Lower lobe of right lung (tissue), 2 donors: ENCODE measurements at places on chromosomes 7 and 10. TPM values are rescaled to one million over a fixed set of nuclear protein-coding genes. Genes with fewer than 3 reads are reported as not detected.
A peak's percentile ranks its signal among the peaks of the same experiment; 100 is the strongest.

DNA sequence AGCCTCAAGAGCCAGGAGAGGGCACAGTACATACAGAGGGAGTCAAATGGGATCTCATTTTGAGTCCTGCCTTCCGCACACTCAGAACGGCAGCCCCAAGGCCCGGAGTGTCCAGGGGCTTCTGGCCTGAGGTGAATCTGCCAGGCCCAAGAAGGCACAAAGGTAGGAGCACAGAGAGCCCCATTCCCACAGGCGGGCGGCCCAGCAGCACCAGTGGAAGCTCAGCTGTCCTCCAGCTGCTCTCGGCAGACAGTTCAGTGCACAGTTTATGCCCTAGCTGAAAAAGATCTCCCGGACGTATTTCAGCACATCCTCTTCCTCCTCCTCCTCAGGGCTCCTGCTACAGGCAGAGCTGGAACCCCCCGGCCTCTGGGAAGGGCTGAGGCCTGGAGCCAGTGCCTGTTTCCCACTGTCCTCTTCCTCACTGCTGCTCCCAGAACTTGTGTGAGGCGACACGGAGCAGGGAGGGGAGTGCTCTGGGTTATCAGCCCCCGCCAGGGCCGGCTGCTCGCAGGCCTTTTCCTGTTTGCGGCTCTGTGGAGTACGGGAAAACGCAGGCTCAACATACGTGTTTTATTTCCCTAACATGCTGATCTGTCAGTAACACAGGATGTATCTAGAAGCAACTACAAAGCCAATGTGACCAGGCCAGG is 4.0 kb downstream of the CYREN start:
- peak overlapping the region; percentile 4 for H3K4me3 ChIP-seq
- peaks cover 51% of the 10 kb centered on the region for H3K36me3 ChIP-seq
- H3K4me1 ChIP-seq, result peaks cover 78% of the 10 kb centered on the region

DNA sequence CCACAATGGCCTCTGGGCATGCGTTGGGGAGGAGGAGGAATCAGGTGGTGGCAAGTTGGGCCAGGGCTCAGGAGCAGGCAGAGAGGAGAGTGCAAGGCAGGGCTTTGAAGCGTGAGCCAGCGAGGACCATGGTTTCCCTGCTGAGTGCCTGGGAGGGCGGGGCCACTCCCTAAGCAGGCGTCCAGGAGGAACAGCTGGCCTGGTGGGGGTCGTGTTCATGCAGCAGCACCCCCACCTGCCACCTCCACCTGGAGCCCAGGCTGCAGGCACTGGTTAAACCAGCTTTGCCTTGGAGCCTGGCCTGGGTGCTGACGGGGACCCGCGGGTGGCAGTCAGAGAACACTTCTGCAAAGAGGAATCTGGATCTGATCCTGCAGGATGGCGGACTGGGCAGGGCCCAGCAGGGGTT is 24.2 kb upstream of the AQP1 start:
- DNase-seq, result no peak
- no peaks in the 10 kb centered on the region for H3K27me3 ChIP-seq
- H3K27ac ChIP-seq, result peak overlapping the region; percentile 41

DNA sequence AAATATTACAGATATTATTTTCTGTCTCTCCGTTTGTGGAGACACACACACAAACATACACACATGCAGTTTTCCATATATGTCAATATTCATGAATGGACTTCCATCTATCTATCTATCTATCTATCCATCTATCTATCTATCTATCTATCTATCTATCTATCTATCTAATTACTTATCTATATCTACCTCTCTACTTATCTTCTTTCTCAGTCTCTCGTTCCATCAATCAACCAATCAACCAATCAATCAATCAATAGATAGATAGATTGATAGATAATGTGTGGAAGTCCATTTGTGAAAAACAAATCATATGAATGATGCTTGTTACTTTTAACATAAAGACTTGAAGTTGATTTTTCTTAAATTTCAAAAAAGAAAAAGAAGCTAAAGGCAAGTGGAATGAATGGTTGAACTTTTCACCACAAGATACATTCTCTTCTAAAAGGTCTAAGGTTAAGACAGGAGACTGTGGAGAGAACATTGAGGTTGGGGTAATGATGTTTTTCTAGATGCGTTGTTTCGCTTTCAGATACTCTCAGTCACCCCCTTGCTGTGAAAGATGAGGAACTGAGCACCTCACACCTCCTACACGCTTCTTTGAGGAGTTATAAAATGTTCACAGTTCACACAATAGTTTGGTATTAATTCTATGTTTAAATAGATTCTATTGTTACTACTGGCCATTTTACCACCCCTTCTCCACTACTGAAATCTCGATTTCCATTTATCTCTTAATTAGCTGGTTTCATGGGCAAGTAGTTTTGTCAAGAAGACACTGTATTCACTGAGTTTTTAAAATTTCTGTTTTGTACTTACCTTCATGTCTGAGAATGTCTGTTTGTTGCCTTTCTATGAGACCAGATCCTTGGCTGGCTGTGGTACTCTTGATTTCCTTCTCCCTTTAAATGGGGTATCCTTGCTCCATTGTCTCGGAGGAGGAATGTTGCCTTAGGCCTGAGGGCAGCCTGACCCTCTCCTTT is 114.1 kb downstream of the EMX2 start:
- H3K27me3 ChIP-seq, result no peaks in the 10 kb centered on the region
- no peak for DNase-seq
- no peaks in the 10 kb centered on the region for H3K36me3 ChIP-seq
- no peaks in the 10 kb centered on the region for H3K4me1 ChIP-seq
- H3K4me3 ChIP-seq, result no peak overlapping the region

- no peak overlapping the region for H3K27ac ChIP-seq
- no peaks in the 10 kb centered on the region for H3K36me3 ChIP-seq
- H3K27me3 ChIP-seq, result no peaks in the 10 kb centered on the region
- no peak overlapping the region for H3K4me3 ChIP-seq
- H3K4me1 ChIP-seq, result no peaks in the 10 kb centered on the region
- no peak for DNase-seq
Measured at GRCh38 chr10:54665095-54665494, 135.9 kb downstream of the PCDH15 start.

DNA sequence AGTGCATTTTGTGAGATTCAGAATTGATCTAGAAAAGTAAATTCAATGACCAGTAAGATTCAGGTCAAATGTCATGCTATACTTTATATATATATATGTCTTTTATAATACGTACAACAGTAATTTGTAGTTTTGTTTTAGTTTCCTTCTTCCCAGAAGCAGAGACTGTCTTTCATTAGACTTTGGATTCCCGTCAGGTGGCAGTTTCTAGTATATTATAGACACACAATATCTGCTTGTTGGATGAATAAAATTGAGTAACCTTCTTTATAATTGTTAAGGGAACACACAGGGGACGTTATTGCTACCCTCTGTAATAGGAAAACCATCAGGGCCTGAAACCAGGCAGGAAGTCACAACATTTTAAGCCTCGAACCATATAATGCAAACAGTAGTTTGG is 5.3 kb upstream of the LAMB1 start:
- no peak for DNase-seq
- H3K4me1 ChIP-seq, result peaks cover 14% of the 10 kb centered on the region
- no peaks in the 10 kb centered on the region for H3K36me3 ChIP-seq
- no peak overlapping the region for H3K4me3 ChIP-seq

DNA sequence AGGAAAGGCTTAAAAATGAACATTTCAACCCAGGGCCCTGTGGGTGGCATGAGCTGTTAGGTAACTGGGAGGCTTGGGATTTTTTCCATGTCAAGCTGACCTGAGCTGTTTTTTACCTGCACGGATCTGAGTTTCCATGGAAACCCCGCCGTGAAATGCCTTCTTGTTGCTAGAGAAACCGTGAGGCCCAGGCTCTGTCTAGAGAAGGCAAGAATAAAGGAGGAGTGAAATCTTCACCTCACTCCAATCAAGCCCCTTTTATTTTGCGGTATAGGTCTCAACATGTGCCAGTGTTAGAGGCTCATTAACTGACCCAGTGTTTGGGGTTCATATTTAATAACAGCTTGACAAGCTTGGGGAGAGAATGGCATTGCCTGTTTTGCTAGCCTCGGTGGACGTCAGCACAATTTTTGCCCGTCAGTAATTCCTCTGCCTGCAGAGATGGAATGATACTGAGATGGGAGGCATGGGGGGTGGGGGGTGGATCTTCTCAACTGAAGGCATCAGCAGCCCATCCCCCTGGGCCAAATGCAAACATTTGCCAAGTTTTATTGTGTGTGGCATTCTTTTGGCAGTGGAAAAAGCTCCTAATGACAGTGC is 48.9 kb upstream of the PDCD4 start:
- H3K36me3 ChIP-seq, result no peaks in the 10 kb centered on the region
- peak overlapping the region; percentile 37 for H3K27ac ChIP-seq
- DNase-seq, result no peak
- no peaks in the 10 kb centered on the region for H3K27me3 ChIP-seq

- H3K4me3 ChIP-seq, result no peak overlapping the region
- no peaks in the 10 kb centered on the region for H3K36me3 ChIP-seq
- peaks cover 10% of the 10 kb centered on the region for H3K27me3 ChIP-seq
Measured at GRCh38 chr10:28925121-28925663, 247.9 kb downstream of the BAMBI start.

DNA sequence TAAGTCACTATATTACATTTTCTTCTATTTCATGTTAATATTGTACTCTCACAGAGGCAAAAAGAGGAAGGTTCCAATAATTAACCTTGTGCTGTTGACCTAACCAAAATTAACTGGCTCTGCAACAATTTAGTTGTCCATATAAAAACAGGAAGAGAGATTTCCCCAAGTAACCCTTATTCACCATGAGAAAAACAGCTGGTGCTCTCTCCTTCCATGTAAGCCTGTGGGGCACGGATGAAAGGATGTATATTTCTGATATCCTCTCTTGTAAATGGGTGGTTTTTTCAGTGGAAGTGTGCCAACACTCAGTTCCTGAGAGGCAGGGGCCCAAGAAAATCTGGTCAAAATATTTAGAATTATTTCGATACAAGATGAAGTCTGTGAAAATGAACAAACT is 358.1 kb downstream of the CRPPA start:
- no peak for DNase-seq
- H3K27me3 ChIP-seq, result no peaks in the 10 kb centered on the region
- no peak overlapping the region for H3K4me3 ChIP-seq
- H3K4me1 ChIP-seq, result peaks cover 31% of the 10 kb centered on the region
- no peaks in the 10 kb centered on the region for H3K36me3 ChIP-seq
- H3K27ac ChIP-seq, result no peak overlapping the region

DNA sequence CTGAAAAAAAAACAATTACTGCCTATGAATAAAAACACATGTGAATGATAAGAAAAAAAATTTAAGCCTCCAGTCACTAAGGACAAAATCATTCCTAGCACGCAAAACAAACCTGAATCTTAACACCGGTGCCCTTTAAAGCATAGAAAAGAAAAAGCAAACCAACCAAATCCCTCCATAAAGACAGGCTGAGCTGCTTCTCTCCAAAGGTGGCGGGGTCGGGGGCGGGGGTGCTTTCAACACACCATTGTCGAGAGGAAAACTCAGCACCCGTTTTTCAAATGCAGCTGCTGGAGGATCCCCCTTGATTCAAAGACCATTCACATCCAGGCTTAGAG is 1.4 kb downstream of the ST8SIA6 start:
- DNase-seq, result no peak
- no peaks in the 10 kb centered on the region for H3K36me3 ChIP-seq
- H3K27ac ChIP-seq, result peak overlapping the region; percentile 73
- H3K4me3 ChIP-seq, result peak overlapping the region; percentile 62
- H3K27me3 ChIP-seq, result peaks cover 24% of the 10 kb centered on the region
- H3K4me1 ChIP-seq, result peaks cover 17% of the 10 kb centered on the region

GRCh38 chr10:26438534-26439341 is 597 bp downstream of the APBB1IP start:
- H3K27me3 ChIP-seq, result peaks cover 12% of the 10 kb centered on the region
- DNase-seq, result peak; percentile 82

DNA sequence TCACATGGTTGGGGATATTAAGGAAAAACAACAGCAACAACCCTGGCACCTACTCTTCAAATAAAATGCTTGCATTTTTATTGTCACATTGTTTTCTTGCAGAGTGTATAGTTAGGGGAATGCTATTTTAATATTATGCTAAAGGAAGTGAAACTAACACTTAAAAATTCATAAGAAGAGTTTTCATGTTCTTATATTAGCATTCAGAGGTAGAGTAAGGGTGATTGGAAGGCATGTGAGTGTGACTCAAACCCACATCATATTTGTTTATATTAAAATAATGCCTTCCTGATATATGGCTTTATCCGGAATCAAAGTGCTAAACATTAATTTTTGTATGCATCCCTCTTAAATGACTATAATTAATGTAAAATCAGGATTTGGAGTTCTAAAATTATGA is 59.8 kb upstream of the TES start:
- no peak for DNase-seq
- H3K4me3 ChIP-seq, result no peak overlapping the region
- no peaks in the 10 kb centered on the region for H3K36me3 ChIP-seq
- H3K27me3 ChIP-seq, result no peaks in the 10 kb centered on the region

- no peak overlapping the region for H3K27ac ChIP-seq
- DNase-seq, result no peak
- no peaks in the 10 kb centered on the region for H3K27me3 ChIP-seq
- H3K4me3 ChIP-seq, result no peak overlapping the region
Measured at GRCh38 chr10:99123336-99123735, 112.3 kb downstream of the HPSE2 start.

DNA sequence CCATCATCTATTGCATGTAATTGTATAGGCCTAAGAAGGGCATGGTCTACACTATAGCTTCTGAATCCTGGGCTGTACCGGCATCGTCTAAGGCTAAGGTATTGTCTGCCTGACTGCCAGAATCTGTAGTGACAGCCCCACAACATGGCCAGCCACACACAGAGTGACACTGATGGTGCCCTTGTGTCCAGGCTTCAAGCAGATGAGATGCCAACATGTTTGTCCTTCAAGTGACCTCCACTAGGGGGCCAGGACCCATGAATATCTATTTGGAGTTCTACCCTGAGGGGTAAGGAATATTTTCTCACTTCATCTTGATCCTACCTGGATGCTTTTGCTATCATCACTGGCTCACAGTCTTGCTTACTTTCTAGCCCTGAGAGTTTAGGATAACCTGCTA is 1.5 kb downstream of the CYP3A7 start:
- no peak overlapping the region for H3K27ac ChIP-seq
- H3K36me3 ChIP-seq, result no peaks in the 10 kb centered on the region
- no peak for DNase-seq

DNA sequence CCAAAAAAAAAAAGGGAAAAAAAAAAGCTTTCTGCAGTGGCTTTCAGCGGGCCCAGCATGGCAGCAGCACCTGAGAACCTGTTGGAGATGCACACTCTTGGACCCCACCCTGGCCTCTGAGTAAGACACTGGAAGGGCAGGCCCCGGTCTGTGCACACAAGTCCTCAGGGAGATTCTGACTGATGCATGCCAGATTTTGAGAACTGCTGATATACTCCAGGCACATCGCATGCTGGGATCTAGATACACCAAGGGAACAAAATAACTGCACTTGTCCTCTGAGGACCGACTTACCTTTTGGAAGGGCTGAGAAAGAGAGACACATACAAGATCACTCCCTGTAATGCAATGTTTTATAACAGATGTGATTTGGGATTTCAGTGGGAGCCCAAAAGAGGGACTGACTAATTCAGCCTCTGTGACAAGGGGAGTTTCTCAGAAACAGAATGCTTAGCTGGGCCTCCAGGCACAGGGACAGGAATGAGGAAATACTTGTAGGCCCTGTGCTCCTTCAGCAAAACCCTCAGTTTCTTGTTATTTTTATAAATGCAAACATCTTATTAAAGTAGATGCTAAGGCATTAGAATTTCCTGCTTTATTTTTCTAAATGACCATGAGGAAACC is 8.2 kb downstream of the EGFR start:
- H3K27me3 ChIP-seq, result no peaks in the 10 kb centered on the region
- no peak for DNase-seq
- no peak overlapping the region for H3K4me3 ChIP-seq
- H3K4me1 ChIP-seq, result peaks cover 41% of the 10 kb centered on the region
- H3K36me3 ChIP-seq, result no peaks in the 10 kb centered on the region
- H3K27ac ChIP-seq, result peak overlapping the region; percentile 37

CHST15 gene
- total RNA-seq, result 36.5 TPM

CPXM2 gene
- total RNA-seq, result 6.3 TPM

PLAC9 gene
- 38.0 TPM for total RNA-seq
